ENCODE measurements at places on chromosomes 12 and 14.
A peak's percentile ranks its signal among the peaks of the same experiment; 100 is the strongest.

DNA sequence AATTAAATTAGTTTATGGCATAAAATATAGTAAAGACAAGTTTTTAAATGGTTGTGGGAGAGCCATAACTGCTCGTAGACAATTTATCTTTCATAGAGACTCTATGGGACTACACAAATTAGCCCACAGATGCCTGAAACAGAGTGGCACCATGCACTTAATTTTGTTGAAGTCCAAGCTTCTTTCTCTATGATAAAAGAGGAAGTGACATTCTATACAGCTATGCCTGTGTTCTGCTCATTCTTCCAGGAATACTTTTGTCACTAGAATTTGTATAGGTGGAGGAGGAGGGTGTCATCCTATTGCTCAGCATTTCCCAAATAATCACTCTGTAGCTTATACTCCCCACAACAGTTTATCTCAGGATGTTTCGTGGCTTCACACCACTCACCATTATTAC lies 43.7 kb upstream of the KICS2 start:
- no peak for DNase-seq

GRCh38 chr12:50699154-50699553 lies 64.7 kb upstream of the ATF1 start:
- DNase-seq = no peak

GRCh38 chr14:65359503-65359902 lies 53.0 kb upstream of the FUT8 start:
- DNase-seq = no peak

DNA sequence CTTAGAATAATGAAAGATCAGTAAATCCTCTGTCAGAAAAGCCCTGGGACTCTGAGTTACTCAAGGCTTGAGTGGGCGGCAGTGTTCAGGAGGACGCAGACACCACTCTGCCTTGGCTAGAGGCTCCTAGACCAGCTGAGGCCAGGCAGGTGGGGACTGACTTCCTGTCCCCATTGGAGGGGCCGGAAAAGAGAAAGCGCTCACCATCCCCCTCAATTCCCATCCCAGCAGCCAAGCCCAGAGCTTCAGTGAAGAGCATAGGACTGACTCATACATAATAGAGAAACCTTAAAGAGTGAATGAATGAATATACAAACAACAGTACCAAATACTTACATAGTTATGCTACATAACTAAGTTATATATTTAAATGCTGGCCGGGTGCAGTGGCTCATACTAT lies 62.0 kb downstream of the PLEKHG7 start:
- DNase-seq = no peak

DNA sequence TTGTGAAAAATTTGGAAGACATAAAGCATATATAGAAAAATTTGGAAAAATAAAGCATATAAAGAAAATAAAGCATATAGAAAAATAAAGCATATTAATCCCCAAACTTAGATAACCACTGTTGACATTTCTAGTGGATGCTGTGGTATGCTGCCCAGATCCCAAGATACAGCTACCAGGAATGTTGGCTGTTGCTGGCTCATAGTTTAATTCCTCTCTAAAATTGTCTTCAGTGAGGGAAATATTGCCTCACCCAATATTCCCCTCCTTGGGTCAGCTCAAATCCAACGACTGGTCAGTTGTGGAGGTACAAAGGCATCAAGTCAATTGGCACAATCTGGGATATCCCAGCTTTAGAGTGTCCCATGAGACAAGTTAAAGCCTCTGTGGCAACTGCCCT lies 10.1 kb upstream of the KICS2 start:
- DNase-seq = no peak

- DNase-seq = no peak
Measured at GRCh38 chr12:113105606-113106271, 29.8 kb downstream of the RASAL1 start.

GRCh38 chr12:131882804-131883520 lies 11.5 kb upstream of the ULK1 start:
- no peak for DNase-seq

- no peak for DNase-seq
Measured at GRCh38 chr12:84756961-84757360, 155.6 kb downstream of the SLC6A15 start.

DNA sequence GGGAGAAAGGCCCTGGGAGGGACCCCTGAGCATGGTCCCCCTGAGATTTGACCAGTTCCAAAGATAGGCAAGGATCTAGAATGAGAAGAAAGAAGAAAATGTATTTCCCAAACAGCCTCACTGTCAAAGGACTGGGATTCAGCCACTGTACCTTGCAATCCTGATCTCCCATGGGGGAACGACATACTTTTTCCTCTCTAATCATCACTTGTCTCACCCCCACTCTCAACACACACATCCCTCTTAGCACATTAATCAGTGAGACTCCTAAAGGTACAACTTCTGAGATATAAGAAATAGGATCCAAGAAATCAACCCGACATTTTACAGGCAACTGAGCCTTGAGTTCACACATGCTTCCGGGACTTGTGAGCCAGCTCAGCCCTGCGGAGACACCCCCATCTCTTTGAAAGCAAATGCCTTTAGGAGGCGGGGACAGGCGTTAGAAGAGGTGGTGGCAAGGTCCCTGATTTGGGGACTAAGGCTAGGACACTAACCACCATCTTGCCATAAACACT lies 1.4 kb downstream of the MAP3K9 start:
- DNase-seq = peak; percentile 27

All from stimulated activated CD8-positive, alpha-beta memory T cell treated with anti-CD3 and anti-CD28 coated beads, Interleukin-7, amount 100 ng/mL, for 1 hour (primary cell).